ENCODE measurements at places on chromosomes 4 and X.

GRCh38 chr4:89256203-89256800 lies 51.3 kb downstream of the GPRIN3 start:
- no peak for DNase-seq

DNA sequence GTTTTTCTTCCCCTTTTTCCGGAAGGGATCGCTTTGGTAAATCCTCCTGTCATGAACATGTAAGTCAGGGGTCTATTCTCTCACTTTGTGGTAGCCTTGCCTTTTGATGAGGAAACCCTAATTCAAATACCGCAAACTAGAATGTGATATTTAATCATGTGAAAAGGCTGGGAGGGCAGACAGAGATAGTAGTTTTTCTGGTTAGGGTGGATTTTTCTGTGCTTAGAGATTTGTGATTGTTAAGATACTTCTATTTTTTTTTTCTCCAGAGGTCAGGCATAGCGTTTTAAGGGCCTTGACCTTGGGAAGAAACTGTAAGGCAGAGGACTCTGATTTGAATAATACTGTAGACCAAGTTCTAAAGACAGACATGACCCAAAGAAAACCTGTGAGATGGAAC lies 41.8 kb upstream of the PACRGL start:
- no peak for DNase-seq

- no peak for DNase-seq
Observed at GRCh38 chr4:7335344-7336066, 99.2 kb downstream of the PSAPL1 start.

- DNase-seq = no peak
Observed at GRCh38 chr4:44931720-44932119, 205.4 kb upstream of the GNPDA2 start.

GRCh38 chr4:115424852-115425251 lies 311.4 kb upstream of the NDST4 start:
- DNase-seq = no peak

GRCh38 chr4:176291748-176292147 lies 22.7 kb upstream of the ASB5 start:
- DNase-seq = no peak

- DNase-seq = no peak
Observed at GRCh38 chrX:154450312-154450711, 6.4 kb downstream of the FAM50A start.

DNA sequence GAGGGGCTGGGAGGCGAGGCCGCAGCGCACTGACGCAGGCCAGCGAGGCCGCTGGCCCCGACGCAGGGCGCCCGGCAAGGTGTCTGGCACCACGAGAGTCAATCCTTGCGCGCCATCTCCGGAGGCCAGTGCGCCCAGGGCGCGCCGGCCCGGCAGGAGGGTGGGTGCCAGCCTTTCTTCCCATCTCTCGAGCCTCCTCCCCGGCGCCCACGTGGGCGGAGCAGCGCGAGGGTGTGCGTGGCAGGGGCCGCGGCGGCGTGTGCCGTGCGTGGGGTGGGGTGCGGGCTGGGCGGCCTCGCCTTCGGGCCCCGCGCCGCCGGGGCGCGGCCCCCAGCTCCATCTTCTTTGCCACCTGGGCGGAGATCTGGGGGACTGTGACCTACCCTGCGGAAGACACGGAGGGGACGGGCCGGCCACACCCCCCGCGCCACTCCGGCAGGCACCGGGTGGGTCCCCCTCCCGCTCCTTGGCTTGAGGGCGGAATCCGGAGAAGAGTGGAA lies 877 bp downstream of the JAKMIP1 start:
- DNase-seq = no peak

DNA sequence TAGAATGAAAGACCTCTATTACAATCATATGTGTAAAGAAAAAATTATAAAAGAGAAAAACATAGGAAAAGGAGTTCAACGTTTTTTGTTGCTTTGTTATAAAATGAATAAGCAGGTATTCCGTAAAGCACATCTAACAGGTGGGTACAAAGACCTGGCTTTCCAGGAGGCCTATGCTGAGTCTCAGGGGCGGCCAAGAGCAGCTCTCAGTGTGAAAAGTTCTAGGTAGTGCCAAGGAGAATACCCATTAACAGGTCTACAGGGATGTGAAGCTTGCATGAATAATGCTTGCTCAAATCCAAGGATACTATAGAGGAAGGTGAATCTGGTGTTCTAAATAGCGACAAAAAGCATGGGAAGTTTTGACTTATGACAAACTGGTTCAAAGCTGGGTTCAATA lies 944.4 kb downstream of the PDHA2 start:
- no peak for DNase-seq

DNA sequence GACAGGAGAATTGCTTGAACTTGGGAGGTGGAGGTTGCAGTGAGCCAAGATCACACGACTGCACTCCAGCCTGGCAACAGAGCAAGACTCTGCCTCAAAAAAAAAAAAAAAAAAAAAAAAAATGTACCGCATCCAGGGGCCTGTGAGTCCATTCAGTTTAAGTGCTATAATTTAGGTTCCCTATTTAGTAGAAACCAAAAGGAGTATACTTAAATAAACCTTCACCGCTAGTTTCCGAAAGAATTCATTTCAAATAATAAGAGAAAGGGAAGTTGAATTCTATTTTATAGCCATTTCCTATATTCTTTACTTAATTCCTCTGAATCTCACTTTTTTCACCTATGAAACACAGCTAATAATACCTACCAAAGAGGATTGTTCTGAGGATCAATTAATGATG lies 20.8 kb upstream of the LRBA start:
- DNase-seq = no peak

DNA sequence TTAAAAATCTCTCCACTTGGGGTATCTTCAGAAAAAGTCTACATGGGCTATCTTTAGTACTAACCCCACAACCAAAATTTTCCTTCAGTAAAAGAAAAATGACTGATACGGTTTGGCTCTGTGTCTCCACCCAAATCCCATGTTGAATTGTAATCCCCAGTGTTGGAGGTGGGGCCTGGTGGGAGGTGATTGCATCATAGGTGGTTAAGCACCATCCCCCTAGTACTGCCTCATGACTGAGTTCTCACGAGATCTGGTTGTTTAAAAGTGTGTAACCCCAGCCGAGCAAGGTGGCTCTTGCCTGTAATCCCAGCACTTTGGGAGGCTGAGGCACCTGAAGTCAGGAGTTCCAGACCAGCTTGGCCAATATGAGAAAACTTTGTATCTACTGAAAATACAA lies 66.8 kb downstream of the USP46 start:
- no peak for DNase-seq

- DNase-seq = no peak
Observed at GRCh38 chr4:147638942-147639341, 21.7 kb downstream of the TMEM184C start.

DNA sequence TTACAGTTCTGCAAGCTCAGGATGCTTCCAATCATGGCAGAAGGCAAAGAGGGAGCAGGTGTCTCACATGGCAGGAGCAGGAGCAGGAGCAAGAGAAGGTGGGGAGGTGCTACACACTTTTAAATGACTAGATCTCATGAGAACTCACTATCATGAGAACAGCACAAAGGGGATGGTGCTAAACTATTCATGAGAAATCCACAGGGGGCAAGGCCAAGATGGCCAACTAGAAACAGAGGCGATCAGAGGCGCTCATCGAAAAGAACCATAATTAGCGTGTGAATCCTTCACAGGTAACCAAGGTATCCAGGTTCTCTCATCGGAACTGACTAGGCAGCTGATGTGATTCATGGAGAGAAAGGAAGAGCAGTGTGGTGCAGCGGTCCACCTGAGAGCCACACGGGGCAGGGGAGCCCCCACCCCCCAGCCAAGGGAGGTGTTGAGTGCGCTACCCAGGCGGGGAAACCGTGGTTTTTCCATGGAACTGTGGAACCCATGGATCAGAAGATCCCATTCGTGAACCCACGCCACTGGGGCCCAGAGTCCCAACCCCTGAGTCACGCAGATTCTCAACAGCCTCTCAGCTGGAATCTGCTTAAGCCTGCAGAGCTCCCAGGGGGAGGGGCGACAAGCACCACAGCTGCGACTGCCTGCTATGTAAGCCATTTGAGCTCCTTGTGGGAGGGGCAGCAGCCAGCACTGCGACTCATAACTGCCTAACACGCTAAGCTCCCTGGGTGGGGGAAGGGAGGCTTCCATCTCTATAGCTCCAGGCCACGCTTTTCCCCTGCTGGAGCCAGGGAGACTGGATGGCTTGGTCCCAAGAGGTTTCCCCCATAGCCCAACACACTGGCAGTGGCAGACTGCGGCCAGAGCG lies 46.7 kb downstream of the FGF16 start:
- DNase-seq = no peak

DNA sequence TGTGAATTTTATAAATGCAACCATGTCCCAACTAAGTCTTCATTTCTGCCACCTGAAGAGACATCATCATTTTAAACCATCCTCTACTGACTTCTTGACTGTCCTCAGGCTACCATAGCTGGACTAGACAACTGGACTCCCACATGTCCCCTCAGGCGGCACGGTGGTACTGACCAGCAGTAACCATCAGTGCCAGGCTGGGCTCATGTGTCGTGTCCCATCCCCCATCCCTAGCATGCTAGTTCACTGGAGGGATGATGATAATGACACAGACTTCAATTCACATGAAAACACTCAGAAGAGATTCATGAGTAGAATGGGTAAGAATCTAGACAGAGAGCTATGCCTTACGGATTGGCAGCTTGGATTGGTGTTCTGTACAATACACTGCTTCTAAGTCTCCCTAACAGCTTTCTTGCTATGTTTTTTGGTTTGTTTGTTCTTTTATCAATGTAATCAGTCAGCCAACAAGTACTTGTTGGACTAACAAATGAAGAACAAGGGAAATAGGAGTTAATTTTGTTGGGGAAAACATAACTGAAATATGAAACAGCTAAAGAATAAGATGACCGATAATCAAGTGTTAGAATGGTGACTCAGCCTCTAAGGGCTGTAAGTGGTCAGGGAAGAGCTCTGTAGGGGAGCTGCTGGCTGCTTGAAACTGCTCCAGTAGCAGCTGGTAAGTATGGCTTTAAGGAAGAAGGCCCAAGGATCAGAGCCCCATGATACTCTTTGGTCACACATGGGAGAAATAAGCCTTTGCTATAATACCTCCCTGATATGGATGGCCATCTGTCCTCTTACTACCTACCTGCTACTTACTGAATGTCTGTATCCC lies 10.3 kb downstream of the ZDHHC9 start:
- no peak for DNase-seq

- DNase-seq = no peak
Observed at GRCh38 chr4:80306260-80306659, 29.3 kb upstream of the CFAP299 start.

DNA sequence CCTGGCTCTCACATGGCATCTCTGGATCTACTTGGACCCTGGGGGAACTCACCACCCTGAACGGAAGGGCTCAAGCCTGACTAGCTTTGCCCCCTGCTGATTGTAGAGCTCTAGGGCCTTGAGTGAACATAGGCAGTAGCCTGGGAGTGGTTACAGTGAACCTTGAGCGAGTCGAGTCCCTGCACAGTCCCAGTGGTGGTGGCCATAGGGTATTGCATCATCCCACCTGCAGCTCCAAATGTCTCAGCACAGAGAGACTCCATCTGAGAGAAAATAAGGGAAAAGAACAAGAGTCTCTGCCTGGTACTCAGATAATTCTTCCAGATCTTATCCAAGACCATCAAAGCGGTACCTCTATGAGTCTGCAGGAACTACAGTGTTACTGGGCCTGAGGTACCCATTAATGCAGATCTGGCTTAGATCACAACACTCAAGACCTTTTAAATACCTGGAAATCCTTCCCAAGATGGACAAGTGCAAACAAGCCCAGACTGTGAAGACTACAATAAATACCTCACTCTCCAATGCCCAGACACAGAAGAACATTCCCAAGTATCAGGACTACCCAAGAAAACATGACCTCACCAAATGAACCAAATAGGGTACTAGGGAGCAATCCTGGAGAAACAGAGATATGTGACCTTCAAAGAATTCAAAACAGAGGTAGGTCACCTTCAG lies 167.5 kb upstream of the TET2 start:
- DNase-seq = no peak

GRCh38 chrX:132737743-132738142 lies 220.7 kb downstream of the HS6ST2 start:
- DNase-seq = peak; percentile 3

DNA sequence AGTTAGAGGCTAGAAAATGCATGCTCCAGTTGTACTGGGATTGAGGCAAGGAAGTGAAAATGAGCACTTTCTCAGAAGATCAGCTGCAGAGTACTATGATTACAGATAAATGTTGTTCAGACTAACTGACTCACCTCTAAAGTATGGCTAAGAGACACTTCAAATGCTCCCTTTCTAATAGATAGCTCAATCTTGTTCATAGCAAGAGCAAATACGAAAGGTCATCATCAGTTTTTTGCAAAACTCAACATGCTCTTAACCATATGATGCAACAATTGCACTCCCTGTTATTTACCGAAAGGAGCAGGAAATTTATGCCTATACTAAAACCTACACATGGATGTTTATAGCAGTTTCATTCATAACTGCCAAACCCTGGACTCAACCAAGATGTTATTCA lies 838.4 kb upstream of the INTU start:
- DNase-seq = no peak

GRCh38 chr4:38976308-38976707 lies 55.9 kb downstream of the TMEM156 start:
- DNase-seq = no peak

DNA sequence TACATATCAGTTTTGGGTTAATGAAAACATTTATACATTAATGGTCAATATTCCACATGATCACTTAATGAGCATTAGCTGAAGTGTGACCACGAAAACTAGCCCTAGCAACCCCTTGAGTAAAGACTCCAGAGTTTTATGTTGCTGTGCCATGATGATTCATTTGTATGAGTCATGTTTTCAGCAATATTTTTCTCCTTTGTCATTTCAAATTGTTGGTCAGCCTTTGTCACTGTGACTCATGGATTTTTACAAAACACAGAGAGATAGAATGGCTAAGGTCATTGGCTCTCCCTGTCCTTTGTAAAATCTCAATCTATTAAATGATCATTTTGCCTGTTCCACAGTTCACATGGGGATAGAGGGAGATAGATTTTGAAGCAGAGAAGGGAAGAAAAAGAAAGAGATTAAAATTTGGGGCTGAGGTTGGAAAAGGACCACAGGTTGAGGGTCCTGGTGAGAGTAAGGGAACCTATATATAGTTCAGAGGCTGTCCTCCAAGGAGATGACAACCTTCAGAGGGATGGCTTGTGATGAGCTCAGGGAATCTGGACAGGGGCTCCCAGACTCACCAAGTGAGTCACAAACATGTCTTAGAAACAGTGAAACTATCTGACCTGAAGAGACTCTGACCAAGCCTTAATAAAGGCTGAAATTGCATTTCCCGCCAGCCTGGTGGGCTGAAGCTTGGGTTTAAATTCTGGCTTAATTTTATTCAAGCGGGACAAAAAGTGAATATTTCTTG lies 25.6 kb downstream of the NR0B1 start:
- DNase-seq = no peak

- no peak for DNase-seq
Observed at GRCh38 chrX:40100141-40100536, 2.4 kb upstream of the BCOR start.

DNA sequence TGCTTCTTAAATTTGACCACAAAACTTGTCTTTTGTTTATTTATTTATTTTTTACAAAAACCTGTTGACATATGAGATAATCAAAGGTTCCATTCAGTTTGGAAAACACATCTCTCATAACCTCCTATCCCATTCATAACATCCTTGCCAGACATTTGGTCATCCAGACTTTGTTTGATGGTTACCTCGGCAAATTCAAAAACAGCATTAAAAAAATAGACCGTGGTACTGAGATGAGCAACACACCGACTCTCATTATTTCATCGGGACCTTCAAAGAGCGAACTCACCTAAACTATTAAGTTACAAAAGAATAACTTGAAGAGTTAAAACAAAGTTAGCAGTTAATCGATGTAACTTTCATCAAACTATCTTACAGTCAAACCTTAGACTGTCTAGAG lies 85.8 kb upstream of the RPS6KA3 start:
- DNase-seq = no peak

Measured in activated T-helper 1 cell treated with anti-CD3 and anti-CD28 coated beads, Interleukin-2, amount 50 U/mL, for 16 hours (primary cell).